ENCODE measurements at places on chromosomes 4 and X.

GRCh38 chr4:168183717-168184571 lies 91.6 kb downstream of the ANXA10 start:
- no peak for DNase-seq

DNA sequence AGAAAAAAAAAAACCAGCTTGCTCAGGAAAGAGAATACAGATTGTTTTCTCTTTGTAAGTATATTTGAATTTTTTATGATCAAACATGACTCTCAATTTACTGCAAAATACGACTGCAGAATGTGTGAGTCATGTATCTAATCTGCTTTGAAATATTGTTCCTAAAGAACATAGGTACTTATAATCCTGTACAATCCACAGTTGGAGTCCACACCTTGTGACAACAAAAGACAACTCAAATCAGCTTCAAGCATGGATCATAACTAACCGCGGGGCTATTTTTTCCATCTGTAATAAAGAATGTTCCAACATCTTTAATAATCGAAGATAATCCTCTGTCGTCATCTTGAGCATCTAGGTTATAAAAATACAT lies 77.8 kb upstream of the STIM2 start:
- DNase-seq, result no peak

DNA sequence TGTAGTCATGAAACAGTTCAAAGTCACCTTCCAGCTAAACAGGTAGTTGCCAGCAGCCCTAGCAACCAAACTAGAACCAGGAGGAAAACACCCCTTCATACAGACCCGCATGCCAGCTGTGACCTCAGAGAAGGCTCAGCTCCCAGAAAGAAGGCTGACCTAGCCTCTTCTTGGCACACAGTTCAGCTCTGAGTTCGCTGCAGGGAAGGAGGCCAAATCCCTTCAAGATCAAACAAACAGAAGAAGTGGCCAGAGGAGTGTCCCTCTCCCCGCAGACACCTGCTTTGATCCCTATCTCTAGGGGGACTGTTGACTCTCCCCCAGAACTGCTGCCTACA lies 56.0 kb downstream of the HADH start:
- no peak for DNase-seq

DNA sequence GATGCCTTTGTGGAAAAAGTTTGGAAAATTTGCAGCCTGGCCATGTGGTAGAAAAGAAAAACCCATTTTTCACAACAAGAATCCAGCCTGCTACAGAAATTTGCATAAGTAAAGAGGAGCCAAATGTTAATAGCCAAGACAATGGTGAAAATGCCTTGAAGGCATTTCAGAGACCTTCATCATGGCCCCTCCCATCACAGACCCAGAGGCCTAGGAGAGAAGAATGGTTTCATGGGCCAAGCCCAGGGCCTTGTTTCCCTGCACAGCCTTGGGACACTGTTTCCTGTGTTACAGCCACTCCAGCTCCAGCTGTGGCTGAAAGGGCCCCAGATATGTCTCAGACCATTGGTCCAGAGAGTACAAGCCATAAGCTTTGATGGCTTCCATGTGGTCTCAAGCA lies 101.4 kb upstream of the LINC00632 start:
- no peak for DNase-seq

DNA sequence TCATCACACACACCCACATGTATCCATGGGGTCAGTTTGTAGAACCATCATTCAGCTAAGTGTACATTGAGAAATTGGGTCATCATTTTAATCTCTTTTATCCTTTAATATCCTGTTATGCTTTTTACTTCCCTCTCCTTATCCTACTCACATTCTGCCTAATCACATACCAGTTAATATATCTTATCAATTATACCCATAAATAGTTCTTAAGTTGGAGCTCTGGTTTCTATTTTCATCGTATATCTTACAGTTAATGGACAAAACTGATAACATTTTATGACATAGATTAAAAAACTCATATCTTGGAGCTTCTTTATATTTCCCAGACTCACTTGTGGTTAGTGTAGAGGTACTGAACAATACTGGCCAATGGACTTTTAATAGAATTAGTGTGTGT lies 729.5 kb upstream of the LCORL start:
- DNase-seq, result no peak

DNA sequence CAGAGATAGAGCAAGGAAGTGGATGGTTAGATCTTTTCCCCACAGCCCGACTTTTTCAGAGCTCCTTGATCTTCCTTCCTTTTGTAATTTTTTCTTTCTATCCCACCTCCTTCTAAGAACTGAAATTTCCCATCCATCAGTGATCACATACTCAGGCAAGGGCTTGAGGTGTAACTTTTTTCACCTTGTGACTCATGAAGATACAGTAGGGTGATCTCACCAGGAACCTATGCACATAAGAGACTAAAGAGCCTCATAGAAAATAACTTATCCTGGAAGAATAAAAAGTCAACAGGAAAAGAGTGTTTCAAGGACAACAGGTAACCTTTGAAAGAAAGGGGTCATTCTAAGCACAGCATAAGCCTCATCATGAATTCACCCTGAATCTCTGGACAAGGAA lies 131.2 kb upstream of the HCCS start:
- no peak for DNase-seq

GRCh38 chr4:41734371-41734770 lies 14.2 kb downstream of the PHOX2B start:
- no peak for DNase-seq

GRCh38 chr4:21763855-21764254 lies 184.7 kb downstream of the KCNIP4 start:
- DNase-seq, result no peak

DNA sequence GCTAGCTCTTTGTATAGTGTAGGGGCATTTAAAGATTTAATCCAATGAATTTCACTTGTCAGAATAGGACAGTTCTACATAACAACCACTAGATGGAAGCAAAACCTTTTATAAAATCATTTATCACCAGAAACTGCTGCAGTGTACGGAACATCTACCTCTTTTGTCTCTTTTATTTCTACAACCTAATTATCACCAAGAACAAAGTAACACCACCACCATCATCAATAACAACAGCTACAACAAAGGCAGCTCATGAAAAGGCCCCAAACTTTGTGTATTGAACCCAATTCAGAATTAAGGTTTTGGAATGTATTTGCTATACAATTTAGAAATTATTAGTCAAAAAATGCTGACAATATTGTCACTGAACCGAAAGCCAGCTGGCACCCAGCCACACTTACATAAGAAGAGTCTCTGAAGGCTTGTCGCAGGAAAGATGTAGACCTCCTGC lies 260.9 kb upstream of the RPS6KA3 start:
- no peak for DNase-seq
